T-helper 2 cell (primary cell): ENCODE measurements at places on chromosomes 5 and 9.
A peak's percentile ranks its signal among the peaks of the same experiment; 100 is the strongest.

- peak; percentile 6 for DNase-seq
These were observed 36.4 kb upstream of the DAB2 start for GRCh38 chr5:39461007-39461682.

DNA sequence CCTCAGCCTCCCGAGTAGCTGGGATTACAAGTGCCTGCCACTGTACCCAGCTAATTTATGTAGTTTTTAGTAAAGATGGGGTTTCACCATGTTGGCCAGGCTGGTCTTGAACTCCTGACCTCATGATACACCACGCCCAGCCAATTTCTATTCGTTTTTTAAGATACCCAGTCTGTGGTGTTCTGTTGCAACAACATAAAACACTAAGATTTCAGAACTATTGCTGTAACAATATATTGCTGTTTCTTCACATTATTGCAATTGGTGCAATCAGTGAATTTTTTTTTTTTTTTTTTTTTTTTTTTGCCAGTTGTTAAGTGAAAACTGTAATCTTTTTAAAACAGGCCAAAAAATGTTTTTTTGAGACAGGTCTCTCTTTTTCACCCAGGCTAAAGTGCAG is 9.9 kb downstream of the SRP19 start:
- DNase-seq, result no peak

GRCh38 chr5:83162601-83163000 is 85.3 kb downstream of the XRCC4 start:
- DNase-seq, result no peak

DNA sequence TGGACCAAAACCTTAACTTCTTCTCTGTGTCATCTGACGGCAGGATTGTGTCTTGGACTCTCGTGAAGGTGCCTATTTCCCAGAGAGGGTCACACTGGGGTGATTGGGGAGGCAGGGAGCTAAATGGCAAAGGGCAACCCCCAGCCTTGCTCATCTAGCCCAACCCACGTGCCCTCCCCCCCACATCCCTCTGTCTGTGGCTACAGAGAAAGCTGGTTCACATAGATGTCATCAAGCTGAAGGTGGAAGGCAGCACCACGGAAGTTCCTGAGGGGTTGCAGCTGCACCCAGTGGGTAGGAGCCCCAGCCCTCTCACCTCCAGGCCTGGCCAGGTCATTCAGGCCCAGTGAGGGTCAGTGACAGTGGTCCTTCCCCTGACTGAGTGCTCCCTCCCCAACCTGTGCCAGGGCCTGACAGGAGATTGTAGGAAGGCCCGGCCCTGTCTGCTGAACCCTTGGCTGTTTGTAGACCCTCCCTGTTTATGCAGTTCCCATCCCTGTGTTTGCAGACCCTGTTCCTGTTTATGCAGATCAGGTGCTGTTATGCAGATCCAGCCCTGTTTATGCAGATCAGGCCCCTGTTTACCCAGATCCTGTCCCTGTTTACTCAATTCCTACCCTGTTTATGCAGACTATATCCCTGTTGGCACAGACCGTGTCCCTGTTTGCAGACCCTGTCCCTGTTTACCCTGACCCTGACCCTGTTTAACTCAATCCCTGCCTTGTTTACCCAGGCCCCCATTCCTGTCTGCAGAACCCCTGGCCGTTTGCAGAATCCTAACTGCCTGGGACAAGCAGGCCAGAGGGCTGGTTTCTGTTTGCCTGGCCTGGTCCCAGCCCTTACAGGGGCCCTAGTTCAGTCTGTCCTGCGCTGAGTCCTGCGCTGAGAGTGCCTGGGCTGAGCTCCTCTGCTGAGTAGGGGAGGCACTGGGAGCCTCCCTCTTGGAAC is 10.4 kb downstream of the ENHO start:
- DNase-seq, result no peak

DNA sequence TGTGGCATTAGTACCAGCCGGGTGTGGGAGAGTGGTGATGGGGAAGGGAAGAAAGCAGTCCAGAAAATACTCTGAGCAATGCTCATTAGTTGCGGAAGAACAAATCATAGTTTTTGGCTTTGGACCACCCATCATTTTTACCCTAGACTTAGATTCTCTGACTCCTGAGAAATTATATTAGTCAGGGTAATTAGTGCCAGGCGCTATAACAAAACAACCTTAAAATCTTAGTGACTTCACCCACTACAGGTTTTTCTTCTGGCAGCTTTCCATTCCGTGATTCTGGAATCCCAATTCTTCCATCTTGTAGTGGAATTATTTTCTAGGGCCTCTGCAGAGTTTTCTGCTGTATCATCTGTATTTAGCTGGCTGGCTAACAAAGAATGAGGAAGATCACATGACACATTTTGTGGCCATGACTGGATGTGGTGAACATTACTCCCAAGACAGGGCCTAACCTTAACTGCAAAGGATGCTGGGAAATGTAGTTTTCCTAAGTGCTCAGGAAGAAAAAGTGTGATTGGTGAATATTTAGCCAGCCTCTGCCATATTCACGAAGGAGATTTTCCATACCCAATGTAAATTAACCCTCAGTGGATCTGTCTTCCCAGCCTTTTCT is 373.0 kb upstream of the MEF2C start:
- DNase-seq, result peak; percentile 39

GRCh38 chr5:16090270-16090669 is 89.3 kb downstream of the MARCHF11 start:
- no peak for DNase-seq

DNA sequence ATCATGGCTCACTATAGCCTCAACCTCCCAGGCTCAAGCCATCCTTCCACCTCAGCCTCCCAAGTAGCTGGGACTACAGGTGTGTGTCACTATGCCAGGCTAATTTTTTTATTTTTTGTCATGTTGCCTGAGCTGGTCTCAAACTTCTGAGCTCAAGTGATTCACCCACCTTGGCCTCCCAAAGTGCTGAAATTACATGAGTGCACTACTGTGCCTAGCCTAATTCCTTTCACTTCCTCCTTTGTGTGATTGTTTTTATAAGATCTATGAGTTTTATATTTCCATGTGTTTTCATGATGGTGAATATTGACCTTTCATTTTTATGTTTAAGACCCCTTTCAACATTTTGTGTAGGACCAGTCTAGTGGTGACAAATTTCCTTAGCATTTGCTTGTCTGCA is 55.2 kb upstream of the IL12B start:
- DNase-seq, result no peak

DNA sequence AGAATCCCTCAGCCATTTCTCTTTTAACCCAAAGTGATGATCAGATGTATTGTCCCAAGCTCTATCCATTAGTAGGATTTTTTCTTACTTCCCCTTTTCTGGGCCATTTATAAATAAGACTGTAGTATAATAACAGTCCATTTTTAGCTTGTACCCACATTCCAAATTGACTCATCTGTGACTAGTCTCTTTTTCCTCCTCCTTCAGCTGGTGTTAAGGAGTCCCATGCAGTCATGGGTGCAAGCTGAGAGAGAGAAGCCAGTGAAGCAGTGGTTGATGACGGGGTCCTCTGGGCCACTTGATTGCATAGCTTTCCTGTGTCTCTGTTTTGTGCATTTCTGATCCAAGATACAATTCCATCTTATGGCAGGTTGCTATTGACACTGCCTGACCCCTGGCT is 476.0 kb upstream of the CD180 start:
- DNase-seq, result no peak

- DNase-seq, result no peak
These were observed 267.3 kb downstream of the MAST4 start for GRCh38 chr5:66863243-66864170.

- DNase-seq, result no peak
These were observed 233.4 kb downstream of the NR3C1 start for GRCh38 chr5:143170104-143170503.

DNA sequence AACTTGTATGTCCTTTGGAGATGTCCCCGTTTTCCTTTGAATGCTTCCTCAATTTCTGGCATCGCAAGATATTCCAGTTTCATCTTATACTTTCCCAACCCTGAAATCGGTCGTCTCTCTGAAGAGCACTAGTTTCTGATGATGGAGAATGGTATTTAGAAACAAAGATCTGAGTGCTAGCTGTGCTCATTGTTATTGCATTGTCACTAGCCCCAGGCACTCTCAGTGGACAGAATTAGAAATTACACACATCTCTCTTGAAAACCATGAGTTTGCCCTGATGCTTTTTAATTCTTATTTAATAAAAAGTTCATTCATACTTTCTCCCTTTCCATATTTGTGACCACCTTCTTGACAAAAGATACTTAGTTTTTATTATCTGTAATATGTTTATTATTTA is 67.7 kb downstream of the C9orf152 start:
- DNase-seq, result no peak

DNA sequence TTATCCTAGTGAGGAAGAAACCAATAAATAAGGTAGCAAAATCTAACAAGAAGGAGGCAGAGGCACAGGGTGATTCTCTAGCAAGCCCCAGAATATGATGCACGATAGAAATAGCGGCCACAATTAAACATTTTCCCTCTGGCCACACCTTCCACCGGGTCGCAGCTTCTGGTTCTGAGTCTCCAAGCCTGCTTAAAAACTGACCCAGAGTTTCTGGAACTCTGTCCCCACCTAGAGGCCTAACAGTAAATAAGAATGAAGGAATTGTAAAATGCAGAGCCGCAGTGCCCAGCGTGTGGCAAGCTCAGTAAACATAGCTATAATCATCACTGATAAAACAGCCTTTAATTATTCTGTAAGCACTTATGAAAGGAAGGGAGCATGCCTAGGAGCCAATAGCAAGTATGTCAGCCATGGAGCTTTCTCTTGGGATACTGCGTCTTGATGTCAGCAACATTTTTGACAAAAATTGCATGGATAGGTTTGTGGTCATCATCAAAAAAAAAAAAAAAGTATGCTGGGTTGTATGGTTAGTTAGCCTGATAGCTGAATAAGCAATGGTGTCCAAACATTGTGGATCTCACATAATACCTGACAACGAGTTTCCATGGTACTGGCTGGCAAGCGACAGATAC is 465.5 kb downstream of the DNAH5 start:
- DNase-seq, result no peak

- DNase-seq, result no peak
These were observed 134.6 kb upstream of the TUT7 start for GRCh38 chr9:86488794-86489193.

- DNase-seq, result no peak
These were observed 1961.4 kb upstream of the WWC1 start for GRCh38 chr5:166330036-166330435.

DNA sequence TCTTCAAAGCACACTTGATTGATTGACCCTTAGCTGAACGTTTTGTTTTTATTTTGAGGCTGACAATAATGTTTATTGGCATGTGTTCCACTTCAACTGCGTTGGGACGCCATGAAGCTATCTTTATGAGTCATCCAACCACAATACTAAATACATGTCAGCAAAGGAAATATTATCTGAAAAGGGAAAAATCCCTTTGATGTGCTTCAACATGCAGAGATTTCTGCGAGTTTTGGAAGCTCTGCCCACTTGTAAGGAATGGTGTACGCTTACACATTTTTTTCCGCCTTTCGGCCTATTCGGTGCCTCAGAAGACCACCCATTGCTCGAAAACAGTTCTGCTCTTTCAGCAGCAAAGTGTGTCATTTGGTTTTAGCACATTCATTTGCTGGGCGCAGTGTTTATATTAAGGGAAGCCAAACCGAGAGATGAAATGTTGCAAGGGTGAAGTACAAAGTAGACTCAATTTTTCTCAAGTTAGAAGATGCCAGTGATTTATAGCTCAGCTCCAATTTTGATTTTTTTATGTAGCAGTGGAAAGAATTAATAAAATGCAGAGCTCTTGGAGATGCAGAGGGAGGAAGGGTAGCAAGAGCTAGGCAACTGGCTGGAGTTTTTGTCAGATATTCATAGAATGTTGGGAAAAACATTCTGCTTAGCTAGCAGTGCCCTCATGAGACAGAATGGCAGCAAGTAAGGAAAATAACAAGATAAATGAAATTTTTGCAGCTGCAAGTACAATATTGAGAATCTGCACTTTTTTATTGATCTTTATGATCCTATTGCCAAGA is 68.9 kb downstream of the PRDM6 start:
- peak; percentile 24 for DNase-seq

- DNase-seq, result no peak
These were observed 176.0 kb downstream of the FGF18 start for GRCh38 chr5:171595401-171595800.

DNA sequence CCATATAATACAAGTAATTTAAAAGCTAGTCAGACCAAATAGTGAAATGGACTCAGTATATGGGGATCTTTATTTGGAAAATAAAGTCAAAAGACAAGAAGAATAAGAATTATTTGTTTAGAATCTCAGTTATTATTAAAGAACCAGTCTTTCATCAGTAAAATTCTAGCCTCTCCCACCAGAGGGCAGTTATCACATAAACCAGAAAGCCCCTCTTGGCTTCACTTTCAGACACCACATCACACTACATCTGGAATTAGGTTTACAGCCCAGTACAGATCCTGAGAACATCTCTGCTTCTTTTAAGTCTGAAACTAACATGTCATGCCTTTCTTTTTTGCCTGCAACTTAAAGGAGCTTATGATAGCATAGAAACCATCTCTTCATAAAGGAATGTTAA is 12.2 kb upstream of the HSPB3 start:
- DNase-seq, result no peak

DNA sequence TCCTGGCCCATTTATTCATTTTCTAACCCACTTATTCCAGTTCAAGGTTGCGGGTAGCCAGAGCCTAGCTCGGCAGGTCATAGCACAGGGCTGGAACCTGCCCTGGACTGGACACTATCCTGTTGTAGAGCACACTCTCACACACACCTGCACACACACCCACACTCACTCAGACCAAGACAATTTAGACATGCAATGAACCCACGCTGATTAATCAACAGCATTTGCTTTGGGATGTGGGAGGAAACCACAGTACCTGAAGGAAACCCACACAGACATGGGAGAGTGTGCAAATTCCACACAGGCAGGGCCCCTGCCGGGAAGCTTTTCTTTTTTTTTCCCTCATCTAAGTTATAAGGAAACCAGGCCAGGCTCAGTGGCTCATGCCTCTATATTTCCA is 34.8 kb upstream of the MELK start:
- no peak for DNase-seq

- no peak for DNase-seq
These were observed 142.0 kb upstream of the CHD1 start for GRCh38 chr5:99070822-99071221.

GRCh38 chr9:87547671-87548081 is 50.0 kb downstream of the DAPK1 start:
- DNase-seq, result no peak

GRCh38 chr5:100165309-100165708 is 369.9 kb upstream of the FAM174A start:
- peak; percentile 3 for DNase-seq

DNA sequence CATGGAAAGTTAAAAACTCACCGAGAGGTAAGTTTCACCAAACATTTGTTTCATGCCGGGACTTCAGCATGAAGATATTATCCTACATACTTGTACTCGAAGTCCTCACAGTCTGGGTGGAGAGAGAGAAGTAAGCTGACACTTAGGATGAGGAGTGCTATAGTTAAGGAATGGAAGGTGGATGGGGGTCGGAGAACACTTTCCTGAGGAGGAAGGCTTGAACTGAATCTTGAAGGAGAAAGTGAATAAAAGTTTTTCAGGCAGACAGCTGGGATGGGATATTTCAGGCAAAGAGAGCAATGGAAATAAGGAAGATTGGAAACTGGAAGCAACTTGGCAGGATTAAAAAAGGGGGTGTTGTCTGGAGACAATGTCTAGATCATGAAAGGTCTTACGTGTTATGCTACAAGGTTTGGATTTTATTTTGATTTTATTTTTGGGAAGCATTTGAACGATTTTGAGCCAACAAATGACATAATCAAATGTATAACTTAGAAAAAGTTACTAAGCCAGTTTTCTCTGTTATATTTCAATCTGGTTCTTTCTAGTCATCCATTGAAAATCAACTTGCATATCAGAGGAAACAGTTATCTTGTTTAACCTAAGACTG is 167.1 kb downstream of the PAM start:
- DNase-seq, result no peak
